ENCODE measurements at places on chromosomes 11 and 22. TPM values are rescaled to one million over a fixed set of nuclear protein-coding genes. Genes with fewer than 3 reads are reported as not detected.

KCNJ1 gene
- total RNA-seq, result not detected

RIBC2 gene
- total RNA-seq, result 11.0 TPM

- H3K4me1 ChIP-seq, result no peaks in the 10 kb centered on the region
- no peak overlapping the region for H3K27ac ChIP-seq
- H3K4me3 ChIP-seq, result no peak overlapping the region
- no peaks in the 10 kb centered on the region for H3K27me3 ChIP-seq
- H3K36me3 ChIP-seq, result no peaks in the 10 kb centered on the region
Observed at GRCh38 chr11:31236143-31236542, 133.4 kb downstream of the DCDC1 start.

DNA sequence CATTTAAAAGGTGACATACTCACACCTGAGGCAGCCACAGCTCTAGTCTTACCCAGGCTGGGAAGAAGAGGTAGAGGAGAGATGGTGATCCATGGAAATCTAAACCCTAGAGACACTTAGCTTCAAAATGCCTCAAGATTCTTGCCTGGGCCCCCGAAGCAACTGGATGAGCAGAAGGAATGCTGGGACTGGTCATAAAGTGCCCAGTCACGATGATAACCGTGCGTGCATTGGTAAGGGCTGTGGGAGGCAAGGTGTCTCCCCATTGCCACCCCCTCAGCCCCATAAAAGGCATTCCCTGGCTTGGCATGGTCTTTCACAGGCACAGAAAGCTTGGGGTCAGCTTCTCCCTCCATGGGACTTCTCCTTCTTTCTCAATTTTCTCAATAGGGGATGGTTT is 144.5 kb downstream of the DSCAML1 start:
- no peak for DNase-seq
- peaks cover 100% of the 10 kb centered on the region for H3K27me3 ChIP-seq
- H3K36me3 ChIP-seq, result no peaks in the 10 kb centered on the region
- H3K4me1 ChIP-seq, result no peaks in the 10 kb centered on the region
- no peak overlapping the region for H3K4me3 ChIP-seq

GRCh38 chr22:37192204-37192603 is 4.2 kb upstream of the C1QTNF6 start:
- DNase-seq, result no peak
- H3K4me1 ChIP-seq, result peaks cover 90% of the 10 kb centered on the region
- no peaks in the 10 kb centered on the region for H3K27me3 ChIP-seq
- peak overlapping the region; percentile 94 for H3K27ac ChIP-seq
- H3K36me3 ChIP-seq, result no peaks in the 10 kb centered on the region

LUZP2 gene
- 0.15 TPM for total RNA-seq

DNA sequence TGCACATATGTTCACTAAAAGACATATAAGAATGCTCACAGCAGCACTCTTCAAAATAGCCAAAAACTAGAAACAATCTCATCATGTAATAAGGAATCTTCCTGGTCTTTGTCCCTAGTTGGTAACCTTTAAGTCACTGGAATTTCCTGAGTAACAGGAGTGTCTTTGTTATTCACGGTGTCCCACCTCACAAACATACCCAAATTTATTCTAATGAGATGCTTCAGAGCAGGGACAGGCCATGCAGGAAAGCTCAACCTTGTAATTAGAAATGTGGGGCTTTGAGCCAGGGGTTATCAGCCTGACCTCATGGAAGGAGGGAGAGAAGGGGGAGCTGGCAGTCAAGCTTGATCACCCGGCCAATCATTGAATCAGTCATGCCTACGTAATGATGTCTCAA is 40.3 kb upstream of the NFRKB start:
- H3K27me3 ChIP-seq, result no peaks in the 10 kb centered on the region
- peaks cover 6% of the 10 kb centered on the region for H3K4me1 ChIP-seq
- no peak for DNase-seq
- no peaks in the 10 kb centered on the region for H3K36me3 ChIP-seq
- H3K27ac ChIP-seq, result no peak overlapping the region

DNA sequence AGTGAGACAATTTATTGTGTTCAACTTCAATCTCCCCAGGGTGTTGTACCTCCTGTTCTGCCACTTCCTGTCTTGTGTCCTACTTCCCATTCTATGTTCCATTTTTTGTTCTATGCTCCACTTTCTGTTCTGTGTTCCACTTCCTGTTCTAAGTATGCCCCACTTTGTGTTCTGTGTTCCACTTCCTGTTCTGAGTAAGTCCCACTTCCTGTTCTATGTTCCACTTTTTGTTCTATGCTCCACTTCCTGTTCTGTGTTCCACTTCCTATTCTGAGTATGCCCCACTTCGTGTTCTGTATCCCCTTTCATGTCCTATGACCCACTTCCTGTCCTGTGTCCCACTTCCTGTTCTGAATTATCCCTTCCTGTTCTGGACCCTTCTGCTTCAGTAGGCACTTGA is 732.7 kb downstream of the TBC1D22A start:
- no peaks in the 10 kb centered on the region for H3K4me1 ChIP-seq
- no peak overlapping the region for H3K27ac ChIP-seq

GRCh38 chr11:78380615-78381051 is 37.0 kb downstream of the GAB2 start:
- H3K36me3 ChIP-seq, result no peaks in the 10 kb centered on the region
- H3K4me1 ChIP-seq, result no peaks in the 10 kb centered on the region
- DNase-seq, result no peak
- H3K27me3 ChIP-seq, result no peaks in the 10 kb centered on the region
- no peak overlapping the region for H3K4me3 ChIP-seq
- H3K27ac ChIP-seq, result no peak overlapping the region

DNA sequence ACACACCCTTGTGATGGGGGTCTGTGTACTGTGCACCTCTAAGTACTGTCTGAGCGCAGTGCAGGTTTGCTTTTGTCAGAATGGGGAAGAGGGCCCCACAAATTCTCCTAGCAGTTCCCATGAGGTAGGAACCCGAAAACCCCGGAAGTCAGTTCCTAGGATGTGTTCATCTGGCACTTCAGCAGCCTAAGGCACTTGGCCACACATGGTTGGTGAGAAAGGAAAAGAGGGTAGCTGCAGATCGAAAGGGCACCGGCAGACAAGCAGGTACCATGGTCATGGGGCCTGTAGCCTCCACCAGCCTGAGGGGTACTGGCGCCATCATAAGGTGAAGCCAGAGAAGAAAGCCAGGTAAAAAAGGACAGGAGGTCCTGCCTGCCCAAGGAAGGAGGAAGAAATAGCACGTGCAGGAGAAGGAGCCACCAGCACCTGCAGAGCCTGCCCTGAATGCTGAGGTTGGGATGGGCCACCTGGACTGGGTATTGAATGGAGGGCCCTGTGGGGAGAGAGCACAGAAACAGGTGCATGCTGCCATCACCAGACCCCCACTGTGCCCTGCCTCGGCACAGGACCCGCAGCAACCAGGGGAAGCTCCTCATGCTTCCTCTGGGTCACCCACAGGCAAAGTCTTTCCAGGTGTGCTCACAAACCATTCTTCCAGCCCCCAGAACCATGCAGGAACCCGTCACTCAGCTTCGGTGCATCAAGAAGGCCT is 8.1 kb upstream of the CASTOR1 start:
- H3K36me3 ChIP-seq, result peaks cover 15% of the 10 kb centered on the region
- peaks cover 59% of the 10 kb centered on the region for H3K4me1 ChIP-seq
- no peak for DNase-seq
- H3K27ac ChIP-seq, result peak overlapping the region; percentile 88
- H3K4me3 ChIP-seq, result no peak overlapping the region

RFPL2 gene
- total RNA-seq, result not detected

MISFA gene
- total RNA-seq, result 7.9 TPM

PARVG gene
- total RNA-seq, result not detected

DNA sequence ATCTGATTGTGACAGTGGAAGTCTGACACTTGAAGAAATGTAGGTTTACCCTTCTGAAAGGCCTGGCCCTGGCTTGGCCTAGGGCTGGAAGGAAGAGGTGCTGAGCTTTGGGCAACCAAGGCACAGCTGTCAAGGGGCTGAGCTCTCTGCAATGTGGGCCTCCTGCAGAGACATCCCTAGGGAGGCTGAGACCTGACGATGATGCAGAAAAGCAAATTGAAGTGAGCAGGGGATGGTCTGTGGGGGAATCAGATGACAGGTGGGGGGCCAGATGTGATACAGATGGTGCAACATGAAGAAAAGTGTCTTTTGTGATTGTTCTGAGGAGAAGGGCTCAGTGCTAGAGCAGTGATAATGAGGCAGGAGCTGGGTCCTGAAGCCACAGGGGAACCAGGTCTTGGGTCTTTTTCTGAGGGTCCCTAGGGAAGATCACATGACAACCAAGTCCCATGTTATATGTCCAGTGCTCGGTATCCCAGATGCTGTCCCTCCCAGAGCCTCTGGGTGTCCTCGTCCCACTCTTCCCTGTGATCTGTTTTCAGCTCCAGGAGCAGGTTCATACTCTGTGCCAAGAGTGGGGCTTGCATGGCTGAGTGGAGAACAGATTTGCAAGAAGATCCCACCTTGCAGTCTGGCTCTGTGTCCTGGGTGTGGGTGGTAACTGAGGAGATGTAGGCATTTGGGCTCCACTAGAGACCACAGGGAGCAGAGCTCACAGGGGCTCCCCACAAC is 79.9 kb upstream of the VPREB1 start:
- H3K4me3 ChIP-seq, result no peak overlapping the region
- DNase-seq, result no peak
- peaks cover 7% of the 10 kb centered on the region for H3K27me3 ChIP-seq
- H3K36me3 ChIP-seq, result no peaks in the 10 kb centered on the region
- no peaks in the 10 kb centered on the region for H3K4me1 ChIP-seq
- H3K27ac ChIP-seq, result no peak overlapping the region

DNA sequence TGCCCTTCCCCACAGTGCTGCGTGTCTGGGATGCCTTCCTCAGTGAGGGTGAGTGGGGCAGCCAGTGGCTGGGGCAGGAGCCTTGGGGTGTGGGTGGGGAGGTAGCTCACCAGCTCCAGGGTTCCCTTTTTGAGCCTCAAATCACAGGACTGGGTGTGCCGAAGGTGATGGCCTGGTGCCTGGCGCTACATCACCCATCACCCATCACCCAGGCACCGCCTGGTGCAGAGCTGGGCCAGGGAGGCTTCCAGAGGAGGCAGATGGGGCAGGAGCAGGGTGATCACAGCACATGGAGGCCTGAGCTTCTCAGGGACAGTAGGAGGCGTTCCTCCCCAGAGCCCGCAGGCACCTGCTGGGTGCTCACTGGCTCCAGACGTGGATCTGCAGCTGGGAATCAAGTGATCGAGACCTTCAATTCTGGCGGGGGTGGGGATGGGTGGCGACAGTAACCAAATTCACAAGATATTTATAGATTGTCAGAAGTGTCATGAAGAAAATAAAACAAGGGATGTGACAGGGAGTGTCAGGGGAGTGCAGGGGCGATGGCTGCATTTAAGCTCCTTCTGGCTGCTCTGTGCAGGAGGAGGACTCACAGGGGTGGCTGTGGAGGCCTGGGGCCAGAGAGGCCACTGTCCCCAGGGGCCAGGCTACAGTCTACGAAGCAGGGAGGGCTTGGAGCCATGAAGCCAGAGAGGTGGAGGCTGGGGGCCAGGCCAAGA is 3.2 kb downstream of the TBC1D10C start:
- no peaks in the 10 kb centered on the region for H3K27me3 ChIP-seq
- peaks cover 3% of the 10 kb centered on the region for H3K4me1 ChIP-seq
- DNase-seq, result no peak
- no peak overlapping the region for H3K27ac ChIP-seq
- no peak overlapping the region for H3K4me3 ChIP-seq
- H3K36me3 ChIP-seq, result no peaks in the 10 kb centered on the region

GRCh38 chr11:44875037-44875436 is 75.6 kb downstream of the TP53I11 start:
- H3K27ac ChIP-seq, result no peak overlapping the region
- DNase-seq, result no peak
- H3K27me3 ChIP-seq, result peaks cover 59% of the 10 kb centered on the region
- no peaks in the 10 kb centered on the region for H3K4me1 ChIP-seq
- no peaks in the 10 kb centered on the region for H3K36me3 ChIP-seq

DNA sequence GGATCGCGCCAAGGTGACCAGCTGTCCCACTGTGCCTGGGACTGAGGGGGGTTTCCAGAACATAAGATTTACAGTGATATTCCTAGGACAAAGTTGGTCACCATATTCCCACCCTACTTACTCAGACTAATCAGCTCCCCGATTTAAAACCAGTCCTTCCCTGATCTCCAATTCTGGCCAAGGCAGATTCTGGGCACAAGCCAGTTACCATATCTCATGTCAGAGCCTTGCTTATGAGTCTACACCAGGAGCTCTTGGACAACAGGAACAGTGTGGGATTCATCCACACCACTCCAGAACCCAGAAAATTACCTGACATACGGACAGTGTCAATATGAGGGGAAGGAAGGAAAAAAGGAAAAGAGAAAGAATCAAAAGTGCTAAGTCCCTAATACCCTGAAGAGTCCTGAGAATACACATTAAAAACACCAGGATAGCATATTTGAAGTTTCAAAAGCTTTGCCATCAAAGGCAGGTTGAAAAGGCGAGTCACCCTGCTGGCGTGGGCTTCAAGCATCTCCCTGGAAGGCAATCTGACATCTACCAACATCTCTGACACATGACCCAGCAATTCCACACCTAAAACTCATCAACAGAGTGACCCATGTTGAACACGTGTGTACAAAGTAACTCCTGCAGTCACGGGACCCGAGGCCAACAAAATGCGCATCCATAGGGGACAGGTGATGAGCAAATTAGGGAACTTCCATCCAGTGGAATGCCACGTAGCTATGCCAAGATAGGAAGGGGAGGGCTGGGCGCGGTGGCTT is 8.0 kb upstream of the IL2RB start:
- H3K36me3 ChIP-seq, result no peaks in the 10 kb centered on the region
- no peak overlapping the region for H3K4me3 ChIP-seq
- no peak overlapping the region for H3K27ac ChIP-seq
- H3K27me3 ChIP-seq, result no peaks in the 10 kb centered on the region
- H3K4me1 ChIP-seq, result peaks cover 9% of the 10 kb centered on the region

APOL4 gene
- total RNA-seq, result not detected

DNA sequence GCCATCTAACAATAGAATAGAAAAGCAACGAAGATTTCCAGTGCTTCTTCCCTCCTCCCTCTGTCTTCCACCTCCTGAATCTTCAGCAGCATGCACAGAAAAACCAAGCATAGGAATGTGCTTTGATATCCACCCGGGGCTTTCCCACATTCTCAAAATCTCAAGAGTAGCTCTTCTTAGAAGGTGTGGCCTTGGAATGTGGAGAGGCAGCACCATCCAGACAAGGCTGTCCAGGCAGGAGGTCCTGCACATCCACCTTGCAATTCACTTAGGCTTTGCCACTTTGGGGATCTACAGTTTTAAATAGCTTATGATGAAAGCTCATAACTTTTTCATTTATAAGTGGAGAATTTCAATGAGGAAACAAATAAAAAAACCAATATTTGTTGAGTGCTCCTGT is 72.9 kb downstream of the KIRREL3 start:
- H3K4me1 ChIP-seq, result no peaks in the 10 kb centered on the region
- H3K27ac ChIP-seq, result no peak overlapping the region
- no peaks in the 10 kb centered on the region for H3K36me3 ChIP-seq
- H3K27me3 ChIP-seq, result peaks cover 5% of the 10 kb centered on the region
- DNase-seq, result peak; percentile 47

DNA sequence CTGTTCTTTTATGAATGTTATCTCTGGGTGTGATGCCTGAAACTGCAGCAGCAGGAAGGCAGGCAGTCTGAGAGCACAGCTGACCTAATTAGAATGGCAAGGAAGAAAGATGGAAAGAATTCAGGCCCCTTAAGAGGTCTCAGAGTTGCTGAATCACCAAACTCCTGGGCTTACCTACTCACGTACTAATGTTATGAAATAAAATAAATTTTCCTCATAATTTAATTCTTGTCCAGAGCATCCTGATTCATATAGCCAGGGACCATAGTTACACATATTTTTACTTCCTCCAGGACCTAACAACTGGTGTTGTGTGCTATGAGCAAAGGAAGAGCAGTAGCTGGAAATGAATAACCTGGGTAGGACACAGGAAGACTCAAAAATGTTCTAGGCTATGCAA is 41.9 kb downstream of the SNX19 start:
- no peak overlapping the region for H3K27ac ChIP-seq
- H3K27me3 ChIP-seq, result no peaks in the 10 kb centered on the region
- H3K4me3 ChIP-seq, result no peak overlapping the region
- no peaks in the 10 kb centered on the region for H3K4me1 ChIP-seq

TMPRSS6 gene
- 0.88 TPM for total RNA-seq

GUCD1 gene
- total RNA-seq, result 80.2 TPM

Measured in PC-9 (cell line).